ENCODE measurements at places on chromosomes 1 and 21.

GRCh38 chr1:39892601-39893595, 8.8 kb downstream of the MYCL start:
- no peak for DNase-seq

GRCh38 chr1:108831225-108831624, 25.7 kb downstream of the AKNAD1 start:
- DNase-seq: no peak

DNA sequence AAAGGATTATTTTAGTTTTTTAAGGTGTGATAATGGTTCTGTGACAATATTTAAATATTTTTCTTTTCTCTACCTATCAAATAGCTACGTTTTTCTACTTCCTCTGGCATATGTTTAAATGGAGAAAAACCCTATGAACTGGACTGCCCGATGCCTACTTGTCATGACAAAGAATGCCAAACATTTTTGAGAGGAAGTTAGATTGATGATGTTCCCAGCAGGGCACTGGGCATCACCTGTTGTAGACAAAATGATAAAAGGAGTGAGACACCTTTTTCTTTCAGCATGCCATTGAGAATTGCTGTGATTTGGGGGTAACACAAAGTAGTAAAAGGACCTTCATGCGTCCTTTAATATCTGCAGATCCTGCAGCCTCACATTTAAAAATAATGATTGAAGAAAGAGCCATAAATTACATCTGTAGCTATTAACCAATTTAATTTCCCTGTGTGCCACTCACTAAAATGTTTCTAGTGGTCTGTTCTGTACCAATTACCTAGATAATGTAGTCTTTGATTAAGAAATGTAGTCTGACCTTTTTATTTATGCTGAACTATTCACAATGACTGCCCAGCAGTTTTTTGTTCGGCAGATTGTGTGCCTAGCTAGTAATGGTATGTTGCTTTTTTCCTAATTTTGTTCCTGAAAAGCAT, 47.6 kb downstream of the RPL5 start:
- DNase-seq: no peak

- DNase-seq: no peak
Observed at GRCh38 chr1:8194481-8195227, 123.3 kb upstream of the SLC45A1 start.

- DNase-seq: no peak
Observed at GRCh38 chr1:206580438-206581113, 31.7 kb downstream of the EIF2D start.

GRCh38 chr21:34603002-34603709, 11.8 kb downstream of the RCAN1 start:
- peak; percentile 74 for DNase-seq

GRCh38 chr1:241998412-241998921, 431 bp downstream of the MAP1LC3C start:
- no peak for DNase-seq

DNA sequence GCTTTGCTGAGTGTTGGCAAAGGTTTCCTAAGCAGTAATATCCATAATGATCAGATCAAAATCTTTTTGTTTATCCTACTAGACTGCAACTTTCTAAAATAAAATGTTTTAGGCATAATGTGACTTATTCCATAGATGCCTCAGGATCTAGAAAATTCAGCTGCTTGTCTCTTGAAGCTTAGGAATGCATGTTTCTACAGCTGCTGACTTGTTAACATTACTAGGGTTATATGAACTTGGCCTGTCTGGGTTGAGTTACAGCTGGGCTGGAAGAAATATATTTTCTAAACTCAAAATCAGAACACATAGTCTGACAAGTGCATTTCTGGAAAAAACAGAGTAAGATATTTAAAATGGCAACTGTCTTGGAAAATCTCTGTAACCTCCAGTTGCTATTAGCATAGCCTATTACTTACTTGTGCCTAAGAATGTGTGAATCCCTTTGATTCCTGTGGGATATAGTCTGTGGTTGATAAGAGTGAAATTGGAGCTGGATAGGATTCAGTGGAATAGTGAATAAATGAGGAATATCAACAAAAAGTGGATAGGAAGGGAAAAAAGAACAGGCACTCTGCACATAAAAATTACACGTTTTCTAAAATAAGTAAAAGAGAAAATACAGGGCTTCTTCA, 61.2 kb downstream of the RGS4 start:
- no peak for DNase-seq

DNA sequence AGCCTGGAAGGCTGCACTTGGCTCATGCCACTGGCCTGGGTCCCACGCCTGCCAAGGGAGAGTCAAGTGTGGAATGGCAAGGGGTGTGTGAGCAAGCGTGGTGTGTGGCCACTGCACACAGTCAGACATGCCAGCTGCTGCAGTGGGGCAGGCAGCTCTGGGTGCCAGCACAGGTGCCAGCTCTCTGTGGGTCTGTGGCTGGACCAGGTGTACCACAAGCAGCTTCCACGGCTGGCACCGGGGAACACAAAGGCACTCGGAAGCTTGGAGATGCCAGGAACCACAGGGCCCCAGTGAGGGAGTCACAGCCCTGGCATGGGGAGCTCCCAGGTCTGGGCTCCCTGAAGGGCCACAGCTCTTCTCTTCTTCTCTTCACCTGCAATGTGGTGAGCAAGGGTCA, 34.8 kb downstream of the ACTL8 start:
- DNase-seq: no peak

- DNase-seq: no peak
Observed at GRCh38 chr1:7869136-7869920, 16.5 kb upstream of the UTS2 start.

DNA sequence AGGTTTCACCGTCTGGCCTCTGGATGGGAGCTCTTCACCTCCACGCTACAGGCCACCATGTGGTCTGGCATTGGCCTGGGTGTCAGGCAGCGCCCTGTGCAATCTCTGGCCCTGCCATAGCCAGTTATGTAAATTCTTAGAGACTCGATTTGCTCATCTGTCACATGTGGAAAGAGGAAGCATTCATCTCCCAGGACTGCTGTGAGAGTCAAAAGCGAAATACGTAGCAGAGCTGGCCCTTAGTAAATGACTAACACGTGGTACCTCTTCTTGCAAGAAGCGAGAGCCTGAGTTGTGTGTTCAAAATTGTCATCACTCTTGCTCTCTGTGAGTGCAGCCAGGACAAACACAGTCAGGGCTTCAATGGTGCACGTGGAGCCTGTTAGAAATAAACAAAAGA, 159.0 kb upstream of the BACE2 start:
- DNase-seq: no peak

DNA sequence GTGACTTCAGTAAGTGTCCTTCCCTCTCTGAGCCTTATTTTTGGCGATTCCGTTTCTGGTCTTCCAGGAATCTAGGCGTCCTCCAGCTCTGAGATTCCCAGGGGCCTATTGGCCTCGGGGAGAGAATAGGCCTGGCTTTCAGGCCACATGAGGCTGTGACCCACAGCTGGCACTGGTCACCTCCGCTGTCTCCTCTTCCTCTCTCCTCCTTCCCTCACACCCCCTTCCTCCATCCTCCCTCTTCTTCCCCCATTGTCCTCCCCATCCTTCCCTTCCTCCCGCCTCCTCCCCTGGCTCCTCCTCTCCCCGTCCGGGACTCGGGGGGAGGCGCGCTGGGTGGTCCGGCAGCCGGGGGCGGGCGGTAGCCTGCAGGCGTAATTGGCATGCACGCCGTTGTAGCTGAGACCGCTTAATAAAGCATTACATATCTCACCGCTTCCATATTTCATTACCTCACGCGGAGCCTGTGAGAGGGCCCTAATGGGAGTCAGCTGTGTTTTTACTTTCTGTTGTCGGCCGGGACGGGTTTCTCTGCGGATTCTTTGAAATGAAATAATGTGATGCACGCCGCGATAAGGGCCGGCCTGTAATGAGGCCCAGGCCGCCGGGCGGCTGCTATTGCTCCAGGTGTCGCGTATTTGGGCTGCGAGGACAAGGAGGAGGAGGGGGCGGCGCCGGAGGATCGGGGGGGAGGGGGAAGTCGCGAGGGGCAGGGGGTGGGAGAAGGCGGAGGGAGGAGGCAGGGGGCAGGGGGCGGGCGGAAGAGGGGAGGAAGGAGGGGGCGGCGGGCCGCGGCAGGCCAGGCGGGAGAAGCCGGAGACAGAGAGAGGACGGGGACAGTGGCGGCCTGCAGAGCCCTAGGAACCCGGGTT, 95.3 kb downstream of the FOXD2 start:
- no peak for DNase-seq

GRCh38 chr1:192615055-192615454, 20.9 kb upstream of the RGS13 start:
- DNase-seq: no peak

- no peak for DNase-seq
Observed at GRCh38 chr1:43329995-43330751, 7.4 kb upstream of the MPL start.

DNA sequence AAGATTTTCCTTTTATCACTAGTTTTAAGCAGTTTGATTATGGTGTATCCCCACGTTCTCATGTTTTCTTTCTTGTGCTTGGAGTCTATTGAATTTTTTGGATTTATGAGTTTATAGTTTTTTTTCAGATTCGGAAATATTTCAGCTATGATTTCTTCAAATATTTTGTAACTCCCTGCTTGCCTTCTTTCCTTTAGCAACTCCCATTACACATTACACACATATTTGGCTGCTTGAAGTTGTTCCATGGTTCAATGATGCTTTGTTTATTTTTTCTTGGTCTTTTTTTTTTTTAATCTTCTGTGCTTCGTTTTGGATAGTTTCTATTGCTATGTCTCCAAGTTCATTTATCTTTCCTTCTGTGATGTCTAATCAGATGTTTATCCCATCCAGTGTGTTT, 48.5 kb upstream of the WARS2 start:
- DNase-seq: no peak

DNA sequence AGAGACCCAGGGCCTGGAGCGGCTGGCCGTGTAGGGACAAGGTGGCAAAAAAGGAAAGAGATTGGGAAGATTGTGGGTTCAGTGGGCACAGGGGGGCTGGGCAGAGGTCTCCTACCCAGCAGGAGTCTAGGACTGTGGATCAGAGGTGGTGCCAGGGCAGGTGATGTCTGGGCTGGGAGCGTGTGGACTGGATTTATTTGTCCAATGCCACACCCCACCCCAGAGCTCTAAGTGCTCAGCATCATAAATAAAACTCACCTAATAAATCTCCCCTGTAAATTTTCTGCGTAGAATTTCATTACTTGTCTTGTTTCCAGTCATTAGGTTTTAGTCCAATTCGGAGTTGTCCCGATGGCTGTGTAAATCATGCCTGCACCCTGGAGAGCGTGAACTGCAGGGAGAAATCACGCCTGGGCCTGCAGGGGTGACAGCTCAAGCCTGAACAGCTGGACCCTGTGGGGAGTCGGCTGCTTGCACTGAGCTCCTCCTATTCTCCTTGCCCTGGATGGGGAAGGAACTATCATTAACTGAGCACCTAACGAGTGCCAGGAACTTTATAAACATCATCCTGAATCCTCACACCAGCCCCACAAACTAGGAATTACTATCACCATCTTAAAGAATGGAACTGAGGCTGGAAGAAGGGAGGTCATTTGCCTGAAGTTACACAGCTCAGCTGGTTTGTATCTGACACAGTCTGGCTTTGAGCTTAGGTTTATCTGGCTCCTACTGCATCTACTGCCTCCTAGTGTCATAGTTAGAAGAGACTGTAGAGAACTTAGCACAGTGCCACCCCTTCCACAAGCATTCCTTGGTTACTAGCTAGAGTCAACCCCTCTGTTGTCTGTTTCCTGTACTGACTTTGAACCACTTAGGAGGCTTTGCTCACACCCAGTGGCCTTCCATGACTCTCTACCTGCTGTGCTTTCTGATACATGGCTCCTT, 25.0 kb upstream of the POU3F1 start:
- peak; percentile 59 for DNase-seq

- DNase-seq: peak; percentile 49
Observed at GRCh38 chr21:28480470-28480869, 512.2 kb downstream of the LTN1 start.

DNA sequence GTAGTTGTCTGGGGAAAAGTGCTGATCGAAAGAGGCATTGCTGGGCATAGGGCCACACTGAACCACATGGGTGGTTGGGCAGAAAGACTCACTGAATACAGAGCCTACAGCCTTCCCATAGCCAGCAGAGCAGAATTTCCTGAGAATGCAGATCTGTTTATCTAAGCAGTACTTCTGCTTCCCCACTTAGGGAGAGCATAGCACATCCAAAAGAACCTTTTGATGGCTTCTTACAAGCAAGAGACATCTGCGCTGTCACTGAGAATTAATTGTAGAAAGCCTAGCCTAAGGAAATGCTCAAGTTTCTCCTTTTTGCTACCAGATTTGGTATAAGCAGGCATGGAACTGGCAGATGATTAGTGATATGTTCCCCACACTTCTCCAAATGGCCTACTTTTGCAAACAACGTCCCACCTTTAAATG, 13.0 kb upstream of the KLHDC8A start:
- no peak for DNase-seq

- peak; percentile 89 for DNase-seq
Observed at GRCh38 chr21:42187976-42188653, 30.8 kb upstream of the ABCG1 start.

- peak; percentile 81 for DNase-seq
Observed at GRCh38 chr1:46179138-46180081, 3.1 kb upstream of the P3R3URF start.

GRCh38 chr1:116232989-116233514, 121.9 kb downstream of the MAB21L3 start:
- DNase-seq: peak; percentile 9

GRCh38 chr1:153799566-153800465, 24.6 kb downstream of the SLC27A3 start:
- no peak for DNase-seq

- DNase-seq: no peak
Observed at GRCh38 chr1:27099135-27099586, 55.8 kb downstream of the SLC9A1 start.
